CD4-positive, alpha-beta T cell treated with Interleukin-17A for 4 hours (primary cell): ENCODE measurements at places on chromosomes 5 and 9.
A peak's percentile ranks its signal among the peaks of the same experiment; 100 is the strongest.

- DNase-seq, result no peak
These were observed 155.4 kb downstream of the RGS3 start for GRCh38 chr9:113618836-113619490.

DNA sequence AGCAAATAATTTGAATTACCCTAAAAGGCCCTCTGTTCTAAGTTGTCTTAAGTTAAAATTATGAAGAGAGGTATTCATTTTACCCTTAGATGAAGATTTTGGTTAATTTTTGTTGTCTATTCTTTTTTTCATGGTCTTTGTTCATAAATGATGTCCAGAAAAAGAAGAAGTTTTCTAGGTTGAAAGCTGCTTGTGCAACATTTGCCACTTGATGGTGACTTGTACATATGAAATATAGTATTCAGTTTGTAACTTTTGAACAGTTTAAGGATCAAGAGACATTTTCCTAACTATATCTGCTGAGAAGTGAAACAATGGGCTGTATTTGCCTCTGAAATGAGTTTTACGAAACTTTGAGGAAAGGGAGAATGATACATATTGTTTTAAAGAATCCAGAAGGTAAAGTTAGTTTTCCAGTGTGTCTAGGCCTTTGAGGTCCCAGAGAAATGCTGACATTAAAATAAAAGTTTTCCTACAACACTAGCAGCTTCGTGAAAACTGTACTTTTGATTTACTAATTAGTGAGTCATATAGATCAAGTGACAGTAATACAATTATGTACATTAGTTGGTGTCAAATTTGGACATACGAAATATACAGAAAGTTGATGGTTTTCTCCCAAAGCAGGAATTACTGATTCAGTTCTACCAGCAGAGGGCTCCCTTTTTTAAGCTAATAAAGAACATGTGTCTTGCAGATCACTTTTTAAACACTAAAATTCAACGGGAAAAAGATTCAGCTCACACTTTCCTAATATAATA, 70.5 kb downstream of the PIK3R1 start:
- peak; percentile 31 for DNase-seq

DNA sequence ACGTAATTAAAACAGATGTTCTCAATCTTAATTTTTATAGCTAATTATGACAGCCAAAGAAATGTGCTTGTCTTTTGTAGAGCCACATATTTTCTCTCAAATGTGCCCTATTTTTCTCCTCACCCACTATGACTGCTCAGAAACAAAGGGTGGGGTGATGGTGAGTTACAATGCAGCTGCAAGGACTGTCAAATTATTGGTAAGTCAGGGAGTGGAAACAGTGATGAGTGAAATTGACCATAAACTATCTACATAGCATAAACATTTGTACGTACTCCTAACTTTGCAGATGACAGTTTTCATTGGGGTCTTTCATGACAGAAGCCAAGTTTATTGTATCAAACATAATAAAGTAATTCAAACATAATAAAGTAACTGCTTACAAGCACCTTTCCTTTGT, 215.9 kb downstream of the MCTP1 start:
- DNase-seq, result no peak

DNA sequence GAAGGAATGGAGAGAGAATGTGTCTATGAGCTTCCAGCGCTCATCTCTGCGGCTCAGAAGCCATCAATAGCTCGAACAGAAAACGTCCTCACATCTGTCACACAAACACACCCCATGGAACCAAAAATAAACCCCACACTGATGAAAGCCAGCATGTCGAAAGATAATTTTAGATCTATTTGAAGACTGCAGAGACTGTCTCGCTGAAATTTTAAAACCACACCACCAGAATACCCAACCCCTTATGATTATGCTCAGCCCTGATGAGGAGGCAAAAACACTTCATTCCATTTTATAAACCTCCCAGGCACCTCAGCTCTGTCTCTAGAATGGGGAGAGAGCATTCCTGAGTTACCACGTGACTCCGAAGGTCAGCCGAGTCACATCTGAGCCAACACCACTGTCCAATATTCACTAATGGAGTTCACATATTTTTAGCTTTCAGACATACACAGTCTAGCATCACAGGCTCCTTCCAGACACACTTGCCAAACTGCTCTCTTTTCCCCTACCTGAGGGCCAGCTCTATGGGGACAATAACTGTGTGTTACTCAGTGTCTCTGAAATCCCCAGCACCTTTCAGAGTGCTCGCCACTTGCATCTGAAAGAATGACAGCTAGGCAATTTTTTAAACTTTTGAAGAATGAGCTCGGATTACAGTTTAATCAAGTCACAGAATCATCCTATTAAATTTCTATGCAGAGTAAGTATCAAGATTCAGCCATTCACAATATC, 63.2 kb downstream of the SERINC5 start:
- DNase-seq, result no peak

DNA sequence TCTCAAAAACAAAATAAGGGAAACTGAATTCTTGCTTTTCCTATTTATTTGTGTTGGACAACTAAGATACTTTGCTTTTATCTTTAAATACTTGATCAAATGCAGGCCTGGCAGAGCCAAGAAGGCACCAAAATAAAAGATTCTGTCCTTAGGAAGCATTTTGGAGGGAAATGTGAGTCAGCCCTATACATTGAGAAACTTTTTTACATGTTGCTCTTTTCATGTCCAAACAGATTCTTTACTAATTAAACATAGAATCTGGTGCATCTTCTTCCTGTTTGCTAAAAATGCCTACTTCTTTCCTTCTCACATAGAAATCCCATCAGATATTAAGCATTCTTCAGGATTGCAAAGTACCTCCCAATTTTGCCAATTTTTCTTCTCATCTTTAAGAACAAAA, 1160.4 kb downstream of the EFNA5 start:
- no peak for DNase-seq

- no peak for DNase-seq
These were observed 2.7 kb downstream of the FOXB2 start for GRCh38 chr9:77021922-77022782.

- no peak for DNase-seq
These were observed 22.8 kb upstream of the ZNF618 start for GRCh38 chr9:113853333-113853732.

- no peak for DNase-seq
These were observed 116.6 kb upstream of the SARDH start for GRCh38 chr9:133854765-133855164.

DNA sequence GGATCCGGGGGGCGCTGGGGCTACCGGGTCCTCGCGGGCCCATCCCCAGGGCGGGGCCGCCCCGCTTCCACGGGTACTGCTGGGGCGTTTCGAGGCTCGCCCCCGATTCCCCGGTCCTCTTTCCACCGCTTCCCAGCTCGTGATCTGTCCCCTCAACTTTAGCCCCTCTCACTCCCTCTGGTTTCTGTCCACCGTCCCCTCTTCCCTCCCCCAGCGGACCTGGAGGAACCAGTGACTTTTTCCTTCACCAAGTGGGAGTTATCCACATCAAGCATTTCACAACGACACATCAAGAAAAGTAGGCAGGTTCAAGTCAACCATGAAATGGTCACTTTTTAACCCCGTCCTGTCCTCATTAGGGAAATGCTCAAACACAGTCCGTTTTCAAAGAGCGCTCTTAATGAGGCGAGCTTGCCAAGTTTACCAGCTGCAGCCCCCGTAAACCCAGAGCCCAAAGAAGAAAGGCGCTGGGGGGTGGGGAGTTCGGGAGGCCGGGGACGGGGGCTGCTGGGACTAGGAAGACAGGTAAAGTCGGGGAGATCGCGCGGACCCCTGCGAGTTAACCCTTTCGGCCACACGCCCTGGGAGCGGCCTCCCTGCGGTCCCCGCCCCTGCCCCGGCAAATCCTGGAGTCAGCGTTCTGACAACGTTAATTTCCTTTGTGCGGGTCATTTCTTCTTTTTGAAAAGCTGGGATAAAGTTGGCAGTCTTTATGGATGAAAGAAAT, 2.1 kb upstream of the NFIB start:
- DNase-seq, result no peak

GRCh38 chr5:57817001-57817453, 334.4 kb upstream of the ACTBL2 start:
- no peak for DNase-seq

GRCh38 chr9:131015876-131016397, 7.0 kb downstream of the LAMC3 start:
- no peak for DNase-seq

- no peak for DNase-seq
These were observed 440.3 kb downstream of the PTPRD start for GRCh38 chr9:10172476-10172875.

DNA sequence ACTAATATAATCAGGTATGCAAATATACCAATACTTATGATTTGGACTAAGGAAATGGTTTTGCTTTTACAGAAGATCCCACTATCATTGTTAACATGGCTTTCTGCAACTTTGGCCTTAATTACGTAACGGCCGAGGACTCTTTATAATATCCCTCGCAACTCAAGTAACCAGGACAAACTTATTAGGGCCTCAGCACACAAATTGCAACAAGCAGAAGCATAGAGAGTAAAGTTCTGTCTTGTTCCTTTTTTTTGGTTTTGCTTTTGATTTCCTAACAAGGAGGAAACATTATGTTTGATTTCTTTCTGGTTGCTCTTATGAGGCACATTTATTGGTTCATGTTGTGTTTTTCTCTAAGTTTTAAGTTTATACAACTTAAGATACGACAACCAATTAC, 60.4 kb downstream of the RORB start:
- no peak for DNase-seq

GRCh38 chr5:1660511-1660910, 136.8 kb upstream of the LPCAT1 start:
- no peak for DNase-seq

DNA sequence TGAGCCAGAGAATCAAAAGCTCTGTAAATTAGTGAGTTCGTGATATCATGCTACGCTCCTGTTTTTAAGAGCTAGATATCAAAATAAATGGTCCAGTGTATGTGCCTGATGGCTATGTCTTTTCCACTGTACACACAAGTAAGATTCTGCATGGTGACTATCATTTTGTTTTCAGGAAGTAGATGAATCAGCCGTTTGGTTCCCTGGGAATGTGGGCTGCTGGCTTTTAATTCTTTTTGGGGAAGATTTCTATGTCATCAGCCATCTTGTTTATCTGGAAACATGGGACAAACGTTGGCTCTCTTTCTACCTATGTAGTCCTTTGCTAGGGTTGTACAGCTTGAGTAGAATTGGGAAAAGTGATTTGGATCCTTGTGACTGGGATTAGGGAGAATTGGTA, 126.7 kb downstream of the GRIA1 start:
- no peak for DNase-seq

- DNase-seq, result no peak
These were observed 281.6 kb downstream of the PTPRD start for GRCh38 chr9:10331157-10331556.

DNA sequence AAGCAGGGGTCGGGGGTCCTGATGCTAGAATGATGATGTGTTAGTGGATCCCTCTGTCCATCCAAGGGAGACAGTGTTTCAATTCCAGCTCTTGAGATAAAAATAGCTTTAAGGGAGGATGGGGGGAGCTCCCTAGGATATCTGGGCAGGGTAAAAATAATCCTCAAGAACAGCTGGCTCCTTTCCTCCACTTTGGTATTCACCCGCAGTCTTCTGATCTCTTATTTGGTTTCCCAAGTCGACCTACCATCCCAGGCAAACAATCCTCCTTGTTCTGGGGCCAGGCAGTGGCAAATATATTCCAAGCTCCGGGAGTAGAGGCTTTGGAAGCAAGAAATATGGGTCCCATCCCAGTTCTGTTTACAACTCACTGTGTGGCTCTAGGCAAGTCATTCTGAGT, 14.5 kb upstream of the COL27A1 start:
- no peak for DNase-seq

GRCh38 chr5:90932052-90932699, 373.6 kb downstream of the ADGRV1 start:
- DNase-seq, result peak; percentile 41

DNA sequence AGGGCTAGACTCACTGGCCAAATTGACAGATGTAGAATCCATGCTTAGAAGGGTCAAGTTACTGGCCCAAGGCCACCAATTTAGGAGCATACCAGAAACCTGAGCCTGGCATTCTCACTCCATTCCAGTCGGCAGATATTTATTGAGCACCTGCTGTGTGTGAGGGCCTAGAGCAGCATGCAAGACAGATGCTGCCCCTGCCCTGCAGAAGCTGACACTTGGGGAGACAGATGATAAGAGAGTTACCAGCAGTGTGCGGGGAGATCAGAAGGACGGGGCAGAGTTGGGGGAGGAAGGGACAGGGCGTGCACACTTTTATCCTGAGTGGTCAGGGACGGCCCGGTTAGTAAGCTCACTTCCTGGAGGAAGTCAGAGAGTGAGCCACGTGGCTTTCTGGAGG, 111.5 kb upstream of the RAPGEF1 start:
- no peak for DNase-seq

- peak; percentile 41 for DNase-seq
These were observed 835 bp downstream of the MCIDAS start for GRCh38 chr5:55226027-55226933.

DNA sequence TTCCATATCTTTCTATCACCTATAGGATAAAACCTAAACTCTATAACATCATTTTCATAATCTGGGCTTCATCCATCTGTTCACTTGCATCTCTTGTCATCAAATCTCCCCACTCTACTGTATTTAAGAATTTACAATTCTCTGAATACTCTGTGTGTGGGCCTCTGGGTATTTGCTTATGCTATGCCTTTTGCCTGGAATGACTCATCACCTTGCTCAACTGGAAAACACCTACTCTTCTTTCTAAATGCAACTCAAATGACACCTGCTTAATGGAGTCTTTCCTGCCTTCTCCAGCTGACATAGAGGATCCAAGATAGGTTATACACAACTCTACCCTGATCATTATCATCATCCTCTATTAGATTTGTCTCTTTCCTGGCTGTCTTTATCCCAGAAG, 421.7 kb downstream of the SPATA31D1 start:
- DNase-seq, result no peak

DNA sequence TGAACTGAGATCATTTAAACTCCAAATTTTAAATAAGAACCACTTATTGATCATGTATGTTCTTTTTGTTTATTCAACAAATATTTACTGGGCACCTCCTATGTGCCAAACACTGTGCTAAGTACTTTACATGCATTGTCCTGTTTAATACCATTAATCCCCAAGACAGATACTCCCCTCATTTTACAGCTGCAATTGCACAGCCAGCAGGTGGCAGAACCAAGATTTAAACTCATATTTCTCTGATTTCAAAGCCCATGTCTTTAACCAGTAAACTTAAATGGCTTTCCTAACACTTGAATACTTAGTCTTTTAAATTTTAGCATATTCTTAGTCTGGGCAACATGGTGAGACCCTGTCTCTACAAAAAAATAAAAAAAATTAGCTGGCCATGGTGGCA, 43.4 kb upstream of the KIAA1958 start:
- DNase-seq, result peak; percentile 36

DNA sequence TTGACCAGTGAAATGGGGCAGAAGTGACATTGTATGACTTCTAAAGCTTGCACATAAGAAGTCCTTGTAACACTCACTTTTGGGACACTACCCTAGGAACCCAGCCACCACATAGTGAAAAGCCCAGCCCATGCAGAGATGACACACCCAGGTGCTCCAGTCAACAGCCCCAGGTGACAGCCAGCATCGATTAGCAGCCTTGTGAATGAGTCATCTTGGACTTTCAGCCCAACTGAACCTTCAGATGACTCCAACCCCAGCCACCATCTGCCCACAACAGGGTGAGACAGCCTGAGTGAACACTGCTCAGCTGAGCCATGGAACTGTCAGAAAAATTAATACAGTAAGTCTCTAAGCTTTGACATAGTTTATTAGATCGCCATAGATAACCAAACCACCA, 458.6 kb downstream of the ZSWIM6 start:
- no peak for DNase-seq
